ENCODE measurements at places on chromosomes 7 and 10.

DNA sequence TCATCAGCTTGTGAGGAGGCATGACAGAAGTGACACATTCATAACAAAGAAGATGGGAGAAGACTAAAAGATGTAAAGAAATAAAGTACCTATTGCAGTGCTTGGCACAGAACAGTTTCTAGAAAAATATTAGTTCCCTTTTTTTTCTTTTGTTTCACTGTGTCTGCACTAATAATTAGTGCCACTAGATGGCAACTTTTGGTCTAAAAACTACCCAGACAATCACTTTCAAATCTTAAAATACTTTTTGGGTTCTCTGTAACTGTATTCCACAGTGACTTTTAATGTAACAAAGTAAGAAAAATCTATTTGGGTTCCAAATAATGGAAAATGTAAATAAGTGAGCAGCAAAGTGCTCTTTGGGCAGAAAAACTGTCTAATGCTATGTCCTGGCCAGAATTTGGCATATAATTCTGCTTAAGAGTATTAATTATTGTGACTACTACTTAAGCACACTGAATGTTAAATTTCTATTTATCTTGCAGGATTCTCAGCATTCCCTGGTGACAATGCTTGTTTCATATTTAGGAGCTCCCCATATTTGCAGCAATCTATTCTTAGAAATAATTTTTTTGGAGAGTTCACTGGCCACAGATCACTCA, 134.8 kb upstream of the KIF5B start:
- peak; percentile 60 for DNase-seq

GRCh38 chr10:104492329-104492940, 138.8 kb downstream of the CFAP58 start:
- DNase-seq = no peak

- DNase-seq = no peak
These were observed 799 bp downstream of the KCNK18 start for GRCh38 chr10:117198088-117198487.

GRCh38 chr7:51121931-51122425, 194.6 kb downstream of the COBL start:
- DNase-seq = no peak

DNA sequence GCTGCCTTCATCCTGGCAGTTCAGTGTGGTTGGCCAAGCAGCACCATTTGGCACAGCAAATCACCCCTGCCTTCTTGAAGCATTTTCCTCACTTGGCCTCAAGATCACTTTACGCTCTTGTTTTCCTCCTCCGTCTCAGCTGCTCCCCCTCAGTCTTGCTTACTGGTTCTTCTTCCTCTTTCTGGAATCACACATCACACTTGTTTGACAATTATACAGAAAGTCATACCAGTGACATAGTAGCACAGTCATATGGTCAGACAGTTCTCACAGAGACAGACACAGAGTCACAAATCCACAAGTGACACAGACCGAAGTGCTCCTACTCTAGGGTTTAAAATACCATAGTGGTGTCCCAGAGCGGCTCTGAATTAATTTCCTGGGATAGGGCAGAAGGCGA, 43.8 kb upstream of the ARL4A start:
- DNase-seq = no peak

GRCh38 chr10:69456880-69457693, 5.8 kb downstream of the TSPAN15 start:
- no peak for DNase-seq

DNA sequence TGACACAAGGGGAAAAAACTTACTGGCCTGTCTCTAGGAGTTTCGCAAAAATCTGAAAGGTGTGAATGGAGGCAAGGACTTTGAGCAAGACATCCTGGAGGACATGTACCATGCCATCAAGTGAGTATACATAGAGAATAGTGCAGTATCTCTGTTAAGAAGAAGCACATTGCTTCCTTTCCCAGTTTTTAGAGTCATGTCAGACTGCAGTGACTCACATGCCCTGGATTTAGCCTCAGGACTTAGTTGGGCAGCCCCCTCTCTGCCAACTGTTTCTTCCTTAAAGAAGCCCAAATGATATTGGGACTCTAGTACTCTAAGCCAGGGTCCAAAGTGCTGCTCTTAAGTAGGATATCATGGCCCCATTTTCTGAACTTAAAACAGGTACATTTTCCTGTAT, 28.1 kb upstream of the NFKB2 start:
- DNase-seq = no peak

- DNase-seq = no peak
These were observed 74.9 kb downstream of the CLIP2 start for GRCh38 chr7:74364061-74364460.

- DNase-seq = no peak
These were observed 177.9 kb downstream of the PDE1C start for GRCh38 chr7:31892099-31892829.

DNA sequence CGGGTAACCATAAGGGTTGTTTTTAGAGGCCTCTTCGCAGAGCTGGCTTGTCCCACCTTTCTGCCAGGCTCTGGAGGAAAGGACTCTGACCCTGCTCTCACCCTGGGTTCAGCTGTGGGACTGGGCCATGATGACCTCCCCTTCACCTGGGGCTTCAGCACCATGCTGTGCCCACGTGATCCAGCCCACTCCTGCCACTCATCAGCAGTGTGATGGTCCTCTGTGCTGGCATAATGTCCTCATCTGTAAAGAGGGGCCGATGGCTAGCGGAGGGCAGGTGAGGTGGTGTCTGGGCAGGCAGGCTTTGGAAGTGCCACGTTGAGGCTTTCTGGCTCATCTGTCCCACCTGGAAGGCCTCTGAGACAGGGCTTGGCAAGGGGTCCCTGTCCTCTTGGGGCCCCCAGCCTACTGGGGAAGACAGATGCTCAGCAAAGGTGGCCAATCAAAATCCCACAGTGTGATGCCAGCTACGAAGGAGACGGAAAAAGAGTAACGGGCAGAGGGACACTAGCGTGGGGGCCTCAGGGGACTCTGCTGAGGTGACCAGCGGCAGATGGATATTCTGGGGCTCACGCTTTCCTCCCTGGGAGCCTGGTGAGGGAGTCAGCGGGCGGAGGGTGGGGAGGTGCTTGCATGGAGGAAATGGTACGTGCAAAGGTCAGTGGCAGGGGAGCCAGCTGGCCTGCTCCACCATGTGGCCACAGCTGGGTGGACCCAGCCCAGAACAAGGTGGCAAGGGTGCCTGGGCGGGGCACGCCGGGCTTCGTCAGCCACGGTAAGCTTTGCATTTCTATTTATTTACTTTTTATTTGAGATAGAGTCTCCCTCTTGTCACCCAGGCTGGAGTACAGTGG, 5.4 kb downstream of the LRWD1 start:
- DNase-seq = no peak

GRCh38 chr10:31947144-31947926, 18.7 kb upstream of the ARHGAP12 start:
- no peak for DNase-seq

DNA sequence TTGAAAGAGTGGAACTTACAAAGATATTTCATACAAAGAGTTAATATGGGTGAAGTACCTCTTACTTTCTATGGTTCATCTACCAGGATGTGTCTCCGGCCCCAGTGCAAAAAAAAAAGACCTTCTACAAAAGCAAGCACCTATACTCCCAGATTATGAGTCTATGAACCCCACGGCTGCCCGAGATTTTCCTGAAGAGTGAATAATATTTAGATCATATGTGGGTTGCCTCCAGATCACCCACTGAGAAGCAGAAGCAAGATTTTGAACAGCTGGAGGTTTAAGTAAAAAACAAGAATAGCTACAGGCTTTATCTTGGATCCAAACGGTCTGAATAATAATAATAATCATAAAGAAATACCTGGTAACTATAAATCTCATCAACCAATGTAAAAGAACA, 207.7 kb downstream of the SKAP2 start:
- no peak for DNase-seq

GRCh38 chr10:77774940-77775391, 137.4 kb upstream of the KCNMA1 start:
- DNase-seq = no peak

GRCh38 chr10:19826712-19827111, 10.5 kb downstream of the PLXDC2 start:
- DNase-seq = no peak

GRCh38 chr7:17009007-17009719, 127.4 kb upstream of the AGR3 start:
- peak; percentile 65 for DNase-seq

DNA sequence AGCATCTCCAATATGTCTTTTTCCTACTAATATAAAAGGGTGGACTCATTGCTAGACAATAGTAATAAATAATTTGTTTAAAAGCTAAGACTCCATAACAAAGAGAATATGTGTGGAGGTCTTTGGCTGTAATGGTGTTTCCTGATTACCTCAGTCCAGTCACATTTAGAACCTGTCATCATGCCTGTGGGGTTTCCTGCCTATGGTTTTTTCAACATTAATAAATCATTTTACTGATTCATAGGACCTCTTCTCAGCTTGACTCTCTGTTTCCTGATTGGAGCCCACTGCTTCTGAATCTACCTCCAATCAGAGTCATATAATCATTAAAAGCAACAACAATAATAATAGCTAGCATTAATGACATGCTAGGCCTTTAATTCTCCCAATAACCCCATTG, 52.4 kb upstream of the GNAI1 start:
- DNase-seq = no peak

- DNase-seq = no peak
These were observed 751 bp downstream of the PAX2 start for GRCh38 chr10:100745882-100746783.

DNA sequence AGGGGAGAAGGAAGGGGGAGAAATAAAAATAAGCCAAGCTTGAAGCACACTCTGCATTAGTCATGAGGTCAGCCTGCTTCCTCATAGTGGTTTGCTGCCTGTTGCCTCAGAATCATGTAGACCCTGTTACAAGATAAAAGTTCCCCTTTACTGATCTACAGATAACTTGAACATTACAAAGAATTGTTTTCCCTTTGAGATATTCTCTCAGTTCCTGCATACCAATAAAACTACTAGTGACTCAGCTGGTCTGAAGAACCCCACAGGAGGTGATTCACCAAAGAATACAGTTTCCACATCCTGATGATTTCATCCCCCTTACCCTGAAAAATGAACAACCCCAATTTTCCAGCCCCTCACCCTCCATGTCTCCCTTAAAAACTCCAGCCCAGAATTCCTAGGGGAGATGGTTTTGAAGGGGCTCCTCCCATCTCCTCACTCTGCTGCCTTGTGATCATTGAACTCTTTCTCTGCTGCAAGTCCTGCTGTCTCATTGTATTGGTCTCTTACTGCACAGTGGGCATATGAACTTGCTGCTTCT, 31.5 kb upstream of the NRP1 start:
- peak; percentile 3 for DNase-seq

DNA sequence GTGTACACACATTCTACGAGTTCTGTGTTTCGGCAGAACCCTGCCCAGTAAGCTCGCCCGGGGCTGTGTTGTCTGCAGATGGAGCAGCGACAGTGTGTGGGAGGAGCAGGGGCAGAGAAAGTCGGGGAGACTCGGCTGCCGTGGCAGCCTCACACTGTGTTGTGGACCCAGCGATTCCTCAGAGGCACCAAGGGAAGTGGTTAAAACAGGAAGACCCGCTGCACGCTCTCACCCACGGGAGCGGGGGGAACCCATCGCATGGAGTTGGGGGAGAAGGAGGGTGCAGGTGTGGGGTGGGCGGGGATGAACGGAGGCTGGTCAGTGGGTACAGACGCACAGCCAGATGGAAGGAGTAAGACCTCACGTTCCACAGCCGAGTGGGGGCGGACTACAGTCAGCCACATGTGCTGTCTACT, 250.2 kb downstream of the ELFN1 start:
- DNase-seq = peak; percentile 46

DNA sequence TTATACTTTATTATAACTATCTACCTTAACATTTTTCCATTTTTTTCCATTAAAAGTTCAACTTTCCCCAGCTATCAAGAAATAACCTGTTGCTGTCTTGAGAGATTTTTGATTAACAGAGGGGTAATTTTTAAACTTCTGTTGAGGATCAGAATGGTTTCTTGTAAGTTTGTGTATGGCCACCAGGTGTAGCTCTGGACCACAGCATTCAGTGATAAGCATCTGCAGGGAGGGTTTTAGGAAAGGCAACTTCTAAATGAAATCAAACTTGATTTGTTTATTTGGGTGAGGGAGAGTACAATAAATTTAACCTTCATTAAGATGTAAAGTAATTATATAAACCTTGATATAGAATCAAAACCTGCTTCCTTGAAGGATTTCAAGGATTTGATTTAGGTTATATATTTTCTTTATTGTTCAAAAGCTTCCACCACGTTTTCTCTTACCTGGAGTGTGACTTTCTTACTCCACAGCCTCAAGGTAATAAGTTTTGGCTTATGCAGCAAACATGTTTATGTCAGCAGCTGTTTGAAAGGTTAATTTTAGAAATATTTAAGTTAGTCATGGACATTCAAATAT, 153.3 kb downstream of the STK31 start:
- DNase-seq = peak; percentile 9

DNA sequence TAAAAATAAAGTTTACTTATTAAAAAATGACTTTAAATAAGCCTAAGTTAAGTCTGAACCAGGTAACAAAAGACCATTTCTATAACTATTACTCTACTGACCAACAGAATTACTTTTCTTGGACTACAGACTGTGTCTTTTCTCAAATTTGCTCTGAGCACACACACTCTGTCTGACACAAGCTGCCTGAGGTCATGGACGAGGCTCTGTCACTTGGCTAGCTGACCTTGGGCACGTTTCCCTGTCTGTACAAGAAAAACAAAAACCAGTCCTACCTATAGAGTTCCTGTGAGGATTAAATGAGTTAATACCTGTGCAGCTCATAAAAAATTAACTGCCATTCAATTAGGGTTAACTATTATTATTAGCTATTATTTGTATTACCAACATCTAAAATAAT, 22.9 kb downstream of the ATE1 start:
- no peak for DNase-seq

- no peak for DNase-seq
These were observed 105.7 kb upstream of the CARD11 start for GRCh38 chr7:3149231-3149995.

- no peak for DNase-seq
These were observed 5.7 kb upstream of the VIM start for GRCh38 chr10:17222329-17222728.

- no peak for DNase-seq
These were observed 27.1 kb upstream of the TAS2R16 start for GRCh38 chr7:123022576-123022975.

GRCh38 chr7:140342727-140343514, 55.4 kb downstream of the SLC37A3 start:
- DNase-seq = no peak

- DNase-seq = peak; percentile 19
These were observed 69.5 kb upstream of the IL6 start for GRCh38 chr7:22657479-22657878.

GRCh38 chr10:97714401-97715258, 1.1 kb downstream of the MARVELD1 start:
- DNase-seq = no peak

DNA sequence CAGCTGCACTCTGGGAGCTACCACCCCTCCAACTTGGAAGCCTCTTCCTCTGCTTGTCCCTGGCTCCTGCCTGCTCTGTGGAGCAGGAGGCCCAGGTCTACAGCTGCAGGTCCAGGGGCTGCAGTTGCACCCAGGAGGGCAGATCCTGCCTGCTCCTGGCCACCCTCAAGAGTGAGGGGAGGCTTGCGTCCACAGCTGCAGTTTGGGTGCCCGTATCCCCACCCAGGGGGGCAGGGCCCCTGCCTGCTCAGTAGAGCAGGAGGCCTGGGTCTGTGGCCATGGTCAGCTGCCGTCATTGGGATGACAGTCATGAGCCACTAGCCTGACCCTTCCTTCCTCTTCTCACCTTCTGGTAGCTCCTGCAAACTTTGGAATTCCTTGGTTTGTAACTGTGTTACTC, 25.1 kb downstream of the HHEX start:
- DNase-seq = no peak

- no peak for DNase-seq
These were observed 973.7 kb downstream of the GATA3 start for GRCh38 chr10:9028231-9028630.

GRCh38 chr7:44383566-44383965, 58.2 kb upstream of the CAMK2B start:
- DNase-seq = no peak

Measured in CD4-positive, alpha-beta T cell treated with Interleukin-2 at 100 ng/mL for 4 hours (primary cell).